ENCODE measurements at places on chromosomes 11 and 22.

GRCh38 chr11:8250434-8250833 is 13.2 kb downstream of the LMO1 start:
- no peak for DNase-seq

DNA sequence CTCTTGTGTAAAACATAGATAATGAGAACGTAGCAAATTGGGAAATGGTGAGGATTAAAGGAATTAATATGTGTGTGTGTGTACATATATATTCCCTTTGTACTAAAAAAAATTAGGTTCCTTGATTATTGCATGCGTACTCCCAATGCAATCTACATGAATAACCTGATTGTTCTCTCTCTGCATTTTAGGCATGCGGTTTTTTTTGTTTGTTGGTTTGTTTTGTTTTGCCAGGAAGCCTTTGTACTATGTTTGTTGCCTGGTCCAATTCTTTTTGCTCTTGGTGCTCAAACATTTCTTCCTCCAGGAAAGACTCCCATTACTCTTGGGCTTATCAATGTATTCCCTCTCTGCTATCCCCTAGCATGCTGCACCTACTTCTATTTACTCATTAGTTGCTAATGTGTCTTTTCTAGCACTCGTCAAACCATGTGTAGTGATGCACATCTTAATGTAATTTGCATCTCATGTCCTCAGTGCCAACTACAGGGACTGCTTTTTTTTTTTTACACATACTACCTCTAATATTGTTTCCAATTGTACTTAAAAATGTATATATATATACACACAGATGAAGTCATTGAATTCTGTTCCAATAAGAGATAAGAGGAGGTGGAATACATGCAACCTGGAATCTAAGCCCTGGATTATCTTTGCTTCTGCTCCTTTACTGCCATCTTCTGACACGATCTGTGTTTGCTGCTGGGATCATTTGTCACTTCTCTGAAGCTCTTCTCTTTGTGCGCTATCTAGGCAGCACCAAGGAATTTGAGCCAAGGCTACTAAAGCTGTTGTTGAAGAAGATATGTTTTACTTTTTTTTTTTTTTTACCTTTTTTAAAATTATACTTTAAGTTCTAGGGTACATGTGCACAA is 197.2 kb upstream of the ANO3 start:
- no peak for DNase-seq

DNA sequence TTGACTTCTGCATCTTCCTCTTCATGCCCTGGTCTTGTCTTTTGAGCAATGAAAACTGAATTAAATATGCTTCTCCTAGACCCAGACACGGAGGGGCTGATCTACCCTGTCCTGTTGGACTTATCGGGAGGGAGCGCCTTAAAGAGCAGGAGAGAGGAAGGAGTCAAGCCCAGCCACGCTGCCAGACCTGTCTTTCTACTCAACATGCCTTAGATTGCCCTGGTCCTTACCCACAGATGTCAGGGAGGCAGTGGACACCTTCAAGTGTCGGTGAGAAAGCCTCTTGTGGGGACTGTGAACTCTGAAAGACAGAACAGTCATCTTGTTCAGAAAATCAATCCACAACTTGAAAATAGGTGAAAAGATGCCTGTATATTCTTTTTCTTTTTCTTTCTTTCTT is 61.8 kb downstream of the IRAG1 start:
- DNase-seq: no peak

GRCh38 chr11:33891714-33892327 is at the start of gene LMO2:
TSS of gene LMO2 (minus strand) at chr11:33892076. CDS start at chr11:33869716, 22,360 bp downstream.
- no peak for DNase-seq

DNA sequence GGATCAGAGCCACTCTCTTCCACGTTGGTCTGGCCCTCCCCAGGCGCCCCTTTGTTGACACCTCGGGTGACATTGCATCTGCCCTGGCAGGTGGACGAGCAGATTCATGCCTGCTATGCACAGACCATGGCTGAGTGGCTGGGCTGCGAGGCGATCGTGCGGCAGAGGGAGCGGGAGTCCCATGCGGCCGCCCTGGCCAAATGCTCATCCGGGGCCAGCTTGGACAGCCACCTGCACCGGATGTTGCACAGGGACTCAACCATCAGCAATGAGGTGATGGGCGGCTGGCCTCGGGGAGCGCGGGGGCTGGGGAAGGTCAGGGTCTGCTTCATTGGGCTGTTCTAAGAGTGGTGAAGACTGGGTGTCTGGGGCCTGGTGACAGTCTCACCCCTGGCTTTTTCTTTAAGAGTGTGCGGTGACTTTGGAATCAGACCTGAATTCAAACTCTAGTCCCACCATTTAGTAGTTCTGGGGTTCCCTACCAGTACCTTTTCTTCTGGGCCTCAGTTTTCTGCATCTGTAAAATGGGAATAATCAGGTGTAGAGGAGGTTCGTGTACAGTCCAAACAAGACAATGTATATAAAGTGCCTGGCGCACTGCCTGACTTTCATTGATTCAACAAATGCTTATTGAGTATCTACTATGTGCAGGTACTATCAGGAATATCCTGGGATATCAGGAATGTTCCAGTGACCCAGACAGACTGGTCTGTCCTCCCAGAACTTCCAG is 53.0 kb downstream of the LHFPL7 start:
- no peak for DNase-seq

DNA sequence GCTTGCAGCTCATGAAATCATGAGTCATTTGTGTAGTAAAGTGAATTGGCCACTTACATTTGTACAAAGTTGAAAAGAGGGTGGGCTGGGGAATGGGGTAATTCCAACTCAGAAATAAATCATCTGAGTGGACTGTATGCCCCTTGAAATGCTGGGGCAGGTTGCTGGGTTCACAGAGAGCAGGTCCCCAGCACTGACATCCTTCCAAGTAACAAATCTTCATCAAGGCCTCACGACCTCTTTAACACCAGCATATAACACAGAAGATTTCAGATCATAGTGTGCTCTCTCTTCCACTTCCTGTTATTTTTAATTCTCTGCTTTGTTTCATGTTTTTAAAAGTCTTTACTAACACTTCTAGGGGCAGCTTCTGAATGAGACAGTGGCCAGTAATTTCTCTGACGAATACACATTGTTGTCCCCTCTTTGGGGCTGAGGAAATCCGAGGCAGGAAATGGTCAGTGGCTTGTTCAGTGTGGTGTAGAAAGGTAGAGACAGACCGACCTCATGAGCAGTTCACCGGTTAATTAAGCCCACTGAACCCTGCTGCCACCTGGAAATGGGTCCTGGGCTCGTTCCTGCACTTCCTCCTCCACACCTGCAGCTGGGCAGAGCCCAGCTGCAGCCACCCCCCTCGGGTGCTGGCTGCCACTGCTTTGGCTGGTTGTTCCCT is 127.7 kb downstream of the MAML2 start:
- no peak for DNase-seq

GRCh38 chr11:103315248-103315647 is 206.0 kb downstream of the DYNC2H1 start:
- no peak for DNase-seq

DNA sequence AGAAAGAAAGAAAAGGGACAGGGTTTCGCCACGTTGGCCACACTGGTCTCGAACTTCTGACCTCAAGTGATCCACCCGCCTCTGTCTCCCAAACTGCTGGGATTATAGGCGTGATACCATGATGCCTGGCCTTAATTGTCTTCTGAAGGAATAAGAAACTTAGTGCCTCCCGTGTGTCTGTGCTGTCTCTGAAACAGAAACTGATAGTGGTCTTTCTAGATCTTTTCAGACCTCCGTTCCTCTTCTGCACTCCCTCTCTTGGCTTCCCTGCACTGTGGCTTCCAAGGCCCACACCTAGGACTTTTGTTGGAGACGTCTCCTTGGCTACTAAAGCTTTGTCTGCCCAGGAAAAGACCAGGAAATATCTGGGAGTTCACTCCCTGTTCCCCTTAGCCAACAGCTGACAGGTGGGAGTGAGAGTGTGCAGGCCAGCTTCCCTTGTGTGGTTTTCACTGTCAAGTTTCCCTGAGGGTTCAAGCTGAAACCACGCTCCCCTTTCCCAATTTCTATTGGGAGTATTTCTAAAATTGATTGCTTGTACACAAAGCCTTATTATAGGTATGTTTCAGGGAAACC is 10.1 kb upstream of the HTR3B start:
- no peak for DNase-seq

DNA sequence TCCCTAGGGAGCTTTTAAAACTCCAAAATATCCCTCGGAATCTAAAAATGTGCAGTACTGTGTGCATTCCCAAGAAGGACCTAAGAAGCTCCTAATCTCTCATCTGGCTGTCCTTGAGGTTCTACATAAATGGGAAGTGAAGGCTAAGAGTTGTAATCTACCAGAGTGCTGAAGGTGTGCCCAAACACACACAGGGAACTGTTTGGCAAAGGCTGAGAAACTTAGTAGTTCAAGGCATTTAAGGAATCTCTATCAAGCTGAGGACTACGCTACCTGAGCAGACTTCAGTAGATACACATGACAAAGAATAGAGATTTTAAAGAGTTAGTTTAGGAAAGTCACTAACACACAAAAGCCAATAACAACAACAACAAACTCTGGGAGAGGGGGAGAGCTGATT is 71.1 kb downstream of the TTC28 start:
- no peak for DNase-seq

GRCh38 chr11:111510311-111510710 is 1.9 kb downstream of the BTG4 start:
- no peak for DNase-seq

DNA sequence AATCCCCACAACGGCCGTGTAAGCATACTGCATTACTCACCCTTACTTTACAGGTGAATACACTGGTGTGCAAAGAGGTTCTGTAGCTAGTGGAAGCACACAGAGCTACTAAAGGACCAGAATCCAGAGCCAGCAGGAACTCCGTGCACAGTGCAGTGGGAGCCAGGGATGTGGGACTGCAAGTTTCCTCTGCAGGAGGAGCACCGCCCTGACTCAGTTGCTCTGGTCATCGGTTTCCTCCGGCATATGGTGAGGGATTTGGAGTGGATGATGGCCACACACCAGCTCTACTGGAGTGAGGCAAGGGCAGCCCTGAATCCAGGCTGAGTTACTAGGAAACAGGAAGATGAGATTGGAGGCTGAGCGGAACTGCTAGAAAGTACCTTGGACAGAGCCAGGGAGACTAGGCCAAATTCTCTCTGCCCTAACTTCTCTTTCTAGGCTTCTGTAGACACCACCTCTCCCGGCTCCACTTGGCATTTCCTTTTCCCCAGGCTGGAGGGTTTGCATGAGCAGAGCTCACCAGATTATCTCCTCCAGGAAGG is 18.2 kb upstream of the C22orf42 start:
- DNase-seq: no peak

- DNase-seq: no peak
These were observed 35.9 kb upstream of the HORMAD2 start for GRCh38 chr22:30044369-30044768.

- DNase-seq: no peak
These were observed 42.2 kb upstream of the CCDC134 start for GRCh38 chr22:41758231-41758630.

GRCh38 chr11:34423300-34423699 is 15.4 kb upstream of the CAT start:
- DNase-seq: no peak

GRCh38 chr11:22317656-22318055 is 20.5 kb upstream of the SLC17A6 start:
- DNase-seq: no peak

- no peak for DNase-seq
These were observed 92.5 kb upstream of the CD82 start for GRCh38 chr11:44472916-44473315.

GRCh38 chr11:32087597-32087996 is 3.3 kb upstream of the RCN1 start:
- no peak for DNase-seq

DNA sequence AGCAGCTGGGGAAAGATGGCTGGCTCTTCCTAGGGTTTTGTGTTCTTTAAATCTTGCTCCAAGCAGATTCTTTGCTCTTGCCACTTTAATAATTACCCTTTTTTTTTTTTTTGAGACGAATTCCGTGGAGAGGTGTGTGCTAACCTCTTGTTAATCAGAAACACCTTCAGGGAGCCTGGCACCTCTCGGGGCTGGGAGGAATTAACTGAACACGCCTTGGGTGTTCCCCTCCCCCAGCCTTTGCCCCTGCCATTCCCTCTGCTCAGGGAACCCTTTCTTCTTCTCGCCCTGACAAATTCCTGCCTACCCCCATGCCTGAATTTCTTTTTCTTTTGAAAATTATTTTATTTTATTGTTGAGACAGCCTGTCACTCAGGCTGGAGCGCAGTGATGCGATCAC is 17.5 kb downstream of the TMPRSS6 start:
- no peak for DNase-seq

- DNase-seq: no peak
These were observed 286.8 kb downstream of the BLID start for GRCh38 chr11:121829159-121829643.

DNA sequence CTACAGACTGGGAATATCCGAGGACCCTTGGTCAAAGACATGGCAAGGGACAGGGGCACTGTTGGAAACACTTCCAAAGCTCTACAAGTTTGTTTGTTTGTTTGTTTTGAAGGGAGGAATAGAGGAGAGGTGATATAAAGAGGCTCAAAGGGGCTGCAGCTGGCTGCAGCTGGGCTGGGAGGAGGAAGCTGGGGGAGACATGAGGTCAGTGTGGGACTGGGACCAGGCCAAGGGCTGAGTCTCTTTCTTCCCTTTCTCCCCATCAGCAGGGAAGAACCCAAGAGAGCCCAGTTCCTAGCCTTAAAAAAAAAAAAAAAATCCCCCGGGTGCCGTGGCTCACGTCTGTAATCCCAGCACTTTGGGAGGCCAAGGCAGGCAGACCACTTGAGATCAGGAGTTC is 5.0 kb downstream of the RHOG start:
- DNase-seq: no peak

DNA sequence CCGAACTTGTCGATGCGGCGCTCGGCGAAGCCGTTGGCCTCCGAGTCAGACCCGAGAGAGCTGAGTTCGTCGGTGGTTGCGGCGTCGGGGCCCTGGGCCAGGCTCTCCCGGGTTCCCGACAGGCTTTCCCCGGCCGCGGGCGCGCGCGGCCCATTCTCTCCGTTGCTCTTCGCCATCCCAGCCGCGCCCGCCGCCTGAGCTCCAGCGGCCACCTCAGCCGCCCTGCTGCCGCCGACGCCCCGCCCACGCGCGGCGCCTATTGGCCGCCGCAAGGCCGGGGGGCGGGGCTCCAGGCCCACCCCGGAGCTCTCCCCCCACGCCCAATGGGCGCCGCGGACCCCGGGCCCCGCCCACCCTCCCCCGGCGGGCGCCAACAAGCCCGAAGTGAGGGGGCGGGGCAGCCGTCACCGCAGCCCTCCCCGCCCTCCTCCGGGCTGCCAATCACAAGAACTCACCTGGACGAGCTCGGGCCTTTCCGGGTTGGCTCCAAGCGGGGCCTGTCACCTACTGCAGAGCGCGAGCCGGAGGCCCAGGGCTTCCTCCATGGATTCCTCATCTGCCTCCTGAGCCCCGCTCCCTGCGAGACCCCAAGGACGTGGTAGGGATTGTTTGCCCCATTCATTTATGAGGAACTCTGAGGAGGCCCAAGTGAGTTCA is at the start of gene TBC1D10A:
TBC1D10A (minus strand) TSS at position 236 of the 657 bp plus-strand sequence; CDS start at position 176, 60 bp downstream.
- peak; percentile 90 for DNase-seq

DNA sequence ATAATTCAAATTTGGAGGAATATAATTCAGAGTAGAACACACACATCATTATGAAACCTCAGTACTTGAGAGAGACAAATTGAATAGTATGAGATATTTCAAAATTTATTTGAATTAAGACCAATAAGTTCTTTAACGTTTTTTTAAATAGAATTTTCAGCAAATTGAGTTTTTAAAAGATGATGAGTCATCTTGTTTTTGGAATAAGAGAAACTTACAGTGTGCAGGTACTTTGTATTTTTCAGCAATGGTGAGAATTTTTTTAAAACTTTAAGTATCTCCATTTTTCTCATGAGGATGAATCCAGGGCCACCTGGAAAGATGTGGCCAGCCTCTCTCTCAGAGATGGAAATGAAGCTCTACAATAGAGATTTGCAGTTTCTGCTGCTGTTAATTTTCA is 1015.0 kb upstream of the TENM4 start:
- DNase-seq: no peak

GRCh38 chr11:35892166-35892565 is 51.7 kb upstream of the LDLRAD3 start:
- DNase-seq: no peak

Measured in activated naive CD8-positive, alpha-beta T cell treated with anti-CD3 and anti-CD28 coated beads, Interleukin-2, amount 50 U/mL, for 16 hours (primary cell).